GM12892 (cell line): ENCODE measurements at places on chromosomes 1 and 21.

GRCh38 chr21:33375101-33375644 is 28.0 kb upstream of the IFNGR2 start:
- no peak for DNase-seq

- DNase-seq, result no peak
These were observed 37.0 kb upstream of the KCNA10 start for GRCh38 chr1:110555807-110556470.

DNA sequence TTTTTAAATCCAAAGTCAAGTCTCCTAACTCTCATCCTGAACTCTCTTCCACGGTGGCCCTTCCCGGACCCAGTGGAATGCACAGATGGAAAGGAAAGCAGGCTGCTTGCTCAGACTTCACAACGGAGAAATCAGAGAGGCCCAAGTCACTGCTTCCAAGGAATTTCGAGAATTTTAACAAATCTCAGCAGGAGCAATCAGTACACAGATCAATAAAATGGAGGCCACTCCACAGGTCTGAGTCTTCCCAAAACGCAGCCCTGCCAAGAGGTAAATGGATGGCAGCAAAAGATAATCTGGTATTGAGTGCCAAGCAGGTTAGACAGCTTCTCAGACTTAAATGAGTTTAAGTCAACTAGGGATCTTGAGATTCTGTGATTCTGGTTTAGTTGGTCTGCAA is 81.1 kb upstream of the TIAM1 start:
- DNase-seq, result no peak

GRCh38 chr1:63601463-63601862 is 8.3 kb downstream of the PGM1 start:
- no peak for DNase-seq
